Activated B cell treated with CpG ODN at 0.5 μM for 24 hours (primary cell): ENCODE measurements at places on chromosomes 5 and 9. TPM values are rescaled to one million over a fixed set of nuclear protein-coding genes. Genes with fewer than 3 reads are reported as not detected.

DNA sequence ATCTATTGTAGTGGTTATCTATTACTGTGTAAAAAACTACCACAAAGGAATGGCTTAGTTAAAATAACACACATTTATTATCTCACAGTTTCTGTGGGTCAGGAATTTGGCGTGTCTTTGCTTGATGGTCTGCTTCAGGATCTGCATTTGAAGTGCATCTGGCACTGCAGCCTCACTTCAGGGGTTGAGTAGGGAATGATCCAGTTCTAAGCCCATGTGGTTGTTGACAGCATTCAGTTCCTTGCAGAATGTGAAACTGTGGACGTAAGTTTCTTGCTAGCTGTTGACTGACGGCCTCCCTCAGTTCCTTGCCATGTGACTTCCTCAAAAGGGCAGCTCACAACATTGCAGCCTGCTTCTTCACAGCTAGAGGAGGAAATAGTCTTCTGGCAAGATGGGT, 2.1 kb upstream of the OGN start:
- H3K27me3 ChIP-seq = no peaks in the 10 kb centered on the region
- peaks cover 18% of the 10 kb centered on the region for H3K4me1 ChIP-seq
- H3K27ac ChIP-seq = peak overlapping the region; percentile 73

GRCh38 chr5:8176101-8176693, 307.2 kb downstream of the MTRR start:
- no peaks in the 10 kb centered on the region for H3K4me1 ChIP-seq
- DNase-seq = no peak
- no peak overlapping the region for H3K27ac ChIP-seq
- H3K36me3 ChIP-seq = no peaks in the 10 kb centered on the region
- no peak overlapping the region for H3K4me3 ChIP-seq

GRCh38 chr5:135087950-135088349, 53.9 kb upstream of the PITX1 start:
- no peak for DNase-seq
- H3K27ac ChIP-seq = no peak overlapping the region
- H3K27me3 ChIP-seq = peaks cover 21% of the 10 kb centered on the region
- H3K4me1 ChIP-seq = no peaks in the 10 kb centered on the region
- H3K36me3 ChIP-seq = no peaks in the 10 kb centered on the region

- no peaks in the 10 kb centered on the region for H3K4me1 ChIP-seq
- no peak overlapping the region for H3K4me3 ChIP-seq
- no peak for DNase-seq
- H3K36me3 ChIP-seq = no peaks in the 10 kb centered on the region
Measured at GRCh38 chr5:159819591-159820411, 96.5 kb upstream of the ADRA1B start.

Gene BASP1
- total RNA-seq = 316 and 318 TPM in 2 replicates

Gene SLC1A3
- 0.44 and 0.82 TPM in 2 replicates for total RNA-seq

Gene SPATA31E1
- not detected in 2 replicates for total RNA-seq
